Stimulated activated CD4-positive, alpha-beta T cell treated with anti-CD3 and anti-CD28 coated beads, Interleukin-2, amount 100 ng/mL, for 48 hours (primary cell): ENCODE measurements at places on chromosomes 11 and 22.

DNA sequence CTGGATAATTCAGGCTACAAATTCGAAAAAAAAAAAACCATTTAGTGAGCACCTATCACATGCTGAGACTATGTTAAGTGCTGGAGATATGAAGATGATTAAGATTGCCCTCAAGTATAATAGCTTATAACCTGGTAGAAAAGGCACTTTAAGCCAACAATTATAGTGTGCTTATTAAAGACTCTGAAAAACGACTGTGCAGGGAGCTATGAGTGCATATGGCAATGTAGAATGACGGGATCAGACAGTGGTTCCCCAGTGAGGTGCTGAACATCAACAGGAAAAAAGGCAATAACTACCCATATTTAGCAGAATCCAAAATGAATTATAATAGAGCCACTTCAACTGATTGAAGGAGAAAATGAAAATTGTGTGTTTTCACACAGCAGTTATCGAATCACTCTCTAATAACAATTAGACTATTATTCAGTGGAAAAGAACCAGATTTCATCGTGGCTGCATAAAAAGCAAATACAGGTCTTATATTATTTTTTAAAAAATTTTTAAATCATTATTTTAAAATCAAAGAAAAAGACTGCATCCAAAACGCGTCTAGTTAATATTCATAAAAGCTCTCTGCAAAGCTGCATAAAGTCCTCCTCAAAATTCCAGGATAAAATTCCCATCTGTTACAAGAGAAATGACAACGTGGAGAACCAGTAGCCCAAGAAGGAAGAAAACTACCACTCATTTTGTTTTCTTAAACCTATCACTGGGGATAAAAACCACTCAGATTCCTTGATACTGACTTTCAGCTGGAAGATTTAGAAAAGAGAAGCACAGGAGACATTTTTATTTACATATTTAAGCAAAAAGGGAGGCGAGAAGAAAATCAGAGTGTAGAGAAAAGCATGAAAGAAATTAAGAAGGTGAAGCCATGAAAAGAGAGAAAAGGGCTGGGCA is 1.1 kb downstream of the MTMR2 start:
- DNase-seq: no peak

- no peak for DNase-seq
Observed at GRCh38 chr11:116730601-116731000, 42.2 kb downstream of the BUD13 start.

DNA sequence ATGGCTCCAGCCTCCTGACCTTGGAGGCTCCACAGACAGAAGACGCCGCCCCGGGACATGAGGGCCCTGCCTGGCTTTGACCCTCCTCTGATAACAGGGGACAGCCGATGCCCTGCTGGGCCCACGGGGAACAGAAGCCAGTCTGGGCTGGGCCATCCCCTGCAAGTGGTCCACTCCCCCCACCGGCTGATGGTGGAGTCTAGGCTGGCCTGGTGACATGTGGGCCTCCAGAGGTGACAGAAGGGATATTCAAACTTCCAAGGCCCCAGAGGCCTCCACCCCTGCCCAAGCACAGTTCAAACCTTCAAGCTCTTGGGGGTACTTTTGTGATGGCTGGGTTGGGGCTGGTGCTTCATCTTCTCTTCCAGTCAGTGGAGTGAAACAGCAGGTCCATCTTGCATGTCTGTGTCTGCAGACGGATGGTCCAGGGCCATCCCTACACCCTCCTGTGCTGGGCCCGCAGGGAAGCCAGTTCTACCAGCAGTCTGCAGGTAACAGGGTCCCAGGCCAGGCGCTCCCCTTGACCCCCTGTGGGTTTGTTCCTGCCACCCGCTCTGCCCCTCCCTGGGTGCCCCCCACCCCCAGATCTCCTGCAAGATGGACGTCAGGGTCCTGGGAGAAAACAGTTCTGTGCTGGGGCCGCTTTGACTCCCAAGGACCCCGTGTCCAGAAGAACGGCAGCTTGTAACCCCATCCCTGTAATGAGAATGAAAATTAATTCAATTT is 929.9 kb downstream of the BRD1 start:
- no peak for DNase-seq

- no peak for DNase-seq
Observed at GRCh38 chr22:36163497-36163896, 2.9 kb upstream of the APOL3 start.

DNA sequence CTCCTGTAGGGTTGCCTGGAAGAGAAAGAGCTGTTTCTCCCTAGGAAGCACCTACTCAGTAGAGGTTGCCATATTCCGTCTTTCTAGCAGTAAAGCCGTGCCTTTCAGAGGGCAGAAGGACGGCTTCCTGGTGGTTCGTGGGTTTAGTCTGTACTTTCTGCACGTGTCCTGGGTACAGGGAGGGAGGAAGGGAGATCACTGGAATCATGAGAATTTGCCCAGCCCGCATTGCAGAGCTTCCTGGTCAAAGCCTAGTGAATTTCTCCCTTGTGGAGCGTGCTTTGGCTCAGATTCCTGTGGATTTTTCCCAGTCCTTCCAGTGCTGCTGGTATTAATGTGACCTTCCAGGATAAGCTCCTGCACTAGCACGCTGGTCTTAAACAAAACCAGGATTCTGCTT is 44.9 kb downstream of the GRAMD1B start:
- no peak for DNase-seq

- DNase-seq: no peak
Observed at GRCh38 chr11:86782742-86783141, 17.6 kb upstream of the PRSS23 start.
